Activated CD4-positive, alpha-beta T cell treated with anti-CD3 and anti-CD28 coated beads, Interleukin-2, Interleukin-4, amounts not matched to agents 100 ng/mL and 50 ng/mL, durations not matched to agents 16 hours and 8 hours (primary cell): ENCODE measurements at places on chromosomes 6 and 20.

DNA sequence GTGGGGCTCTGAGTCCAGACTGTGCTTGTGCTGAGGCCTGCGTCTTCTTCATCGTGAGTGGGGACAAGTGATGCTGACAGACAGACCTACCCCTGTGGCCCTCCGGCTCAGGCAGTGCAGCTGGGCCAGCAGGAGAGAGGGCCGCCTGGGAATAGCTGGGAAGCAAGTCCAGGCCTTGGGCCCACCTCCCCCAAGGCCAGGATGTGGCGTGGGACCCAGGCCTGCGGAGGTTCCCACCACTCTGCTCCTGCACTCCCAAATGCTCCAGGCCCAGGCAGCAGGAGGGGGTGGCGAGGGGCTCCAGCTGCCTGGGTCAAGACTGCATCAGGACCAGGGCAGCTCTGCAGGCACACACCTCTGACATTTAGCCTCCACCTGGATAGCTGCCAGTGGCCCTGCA lies 38.3 kb downstream of the DAAM2 start:
- DNase-seq, result no peak

GRCh38 chr6:111478749-111479148 lies 4.3 kb downstream of the REV3L start:
- DNase-seq, result peak; percentile 50

DNA sequence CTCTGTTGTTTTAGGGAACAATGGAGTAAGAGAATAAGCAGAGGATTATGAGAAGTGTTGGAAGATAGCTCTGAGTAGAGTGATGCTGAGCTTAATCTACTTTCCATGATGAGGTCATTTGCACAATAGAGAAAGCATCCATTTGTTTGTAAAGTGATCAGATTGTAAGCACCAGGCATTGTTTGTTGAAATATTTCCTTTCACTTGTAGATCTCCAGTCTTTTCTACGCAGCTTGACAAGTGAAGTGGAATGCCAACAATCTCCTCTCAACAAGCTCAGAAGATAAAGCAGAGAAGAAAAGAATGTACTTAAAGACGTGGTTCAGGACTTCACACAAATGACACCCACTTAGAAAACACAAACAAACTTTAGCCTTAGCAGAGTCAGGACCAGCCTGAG lies 80.1 kb upstream of the MARCKS start:
- DNase-seq, result no peak

GRCh38 chr20:40610730-40611129 lies 78.3 kb downstream of the MAFB start:
- DNase-seq, result no peak

- no peak for DNase-seq
These were observed 251.8 kb downstream of the BTBD9 start for GRCh38 chr6:38387971-38388370.

- no peak for DNase-seq
These were observed 283.7 kb downstream of the SYNE1 start for GRCh38 chr6:152353440-152353839.

- DNase-seq, result no peak
These were observed 84.3 kb downstream of the ATXN1 start for GRCh38 chr6:16676978-16677377.

- DNase-seq, result no peak
These were observed 159.5 kb downstream of the DLL1 start for GRCh38 chr6:170131351-170131750.

DNA sequence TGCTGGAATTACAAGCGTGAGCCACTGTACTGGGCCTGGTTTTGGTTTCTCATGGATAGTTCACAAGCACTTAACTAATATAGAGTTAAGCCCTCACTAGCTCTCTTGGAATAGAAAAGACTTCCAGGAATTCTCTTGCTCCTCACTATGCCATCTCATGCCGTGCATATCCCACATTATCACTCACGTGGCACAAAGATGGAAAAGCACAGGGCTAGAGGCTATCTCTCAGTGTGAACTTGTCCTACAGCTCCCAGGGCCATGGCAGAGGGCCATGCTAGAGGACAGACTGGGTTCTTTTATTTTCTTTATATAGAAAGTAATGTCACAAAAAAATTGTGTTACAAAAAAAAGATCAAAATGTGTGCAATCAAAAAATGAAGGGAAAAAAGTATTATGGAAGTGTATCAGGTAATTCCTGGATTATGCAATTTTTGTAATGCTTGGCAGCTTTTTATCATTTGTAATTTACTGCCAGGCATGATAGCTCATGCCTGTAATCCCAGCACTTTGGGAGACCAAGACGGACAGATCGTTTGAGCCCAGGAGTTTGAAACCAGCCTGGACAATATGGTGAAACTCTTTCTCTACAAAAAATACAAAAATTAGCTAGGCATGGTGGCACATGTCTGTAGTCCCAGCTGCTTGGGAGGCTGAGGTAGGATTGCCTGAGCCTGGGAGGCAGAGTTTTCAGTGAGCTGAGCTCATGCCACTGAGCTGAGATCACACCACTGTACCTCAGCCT lies 6.4 kb upstream of the SLC2A12 start:
- no peak for DNase-seq

- no peak for DNase-seq
These were observed 263.1 kb upstream of the FLRT3 start for GRCh38 chr20:14600527-14600926.

DNA sequence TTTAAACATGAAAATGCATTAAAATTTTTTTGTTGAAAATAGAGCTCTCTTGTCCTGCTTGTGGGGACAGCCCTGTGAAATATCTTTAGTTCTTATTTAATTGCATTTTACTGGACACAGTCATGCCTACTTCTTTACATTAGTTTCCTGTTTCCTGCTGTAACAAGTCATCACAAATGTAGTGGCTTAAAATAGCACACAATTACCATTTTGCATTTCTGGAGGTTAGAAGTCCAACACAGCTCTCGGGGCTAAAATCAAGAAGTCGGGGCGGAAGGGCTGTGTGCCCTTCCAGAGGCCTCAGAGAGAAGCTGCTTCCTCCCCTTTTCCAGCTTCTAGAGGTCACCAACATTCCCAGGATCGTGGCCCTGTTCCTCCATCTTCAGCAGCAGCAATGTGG lies 29.4 kb downstream of the PNLDC1 start:
- DNase-seq, result no peak

DNA sequence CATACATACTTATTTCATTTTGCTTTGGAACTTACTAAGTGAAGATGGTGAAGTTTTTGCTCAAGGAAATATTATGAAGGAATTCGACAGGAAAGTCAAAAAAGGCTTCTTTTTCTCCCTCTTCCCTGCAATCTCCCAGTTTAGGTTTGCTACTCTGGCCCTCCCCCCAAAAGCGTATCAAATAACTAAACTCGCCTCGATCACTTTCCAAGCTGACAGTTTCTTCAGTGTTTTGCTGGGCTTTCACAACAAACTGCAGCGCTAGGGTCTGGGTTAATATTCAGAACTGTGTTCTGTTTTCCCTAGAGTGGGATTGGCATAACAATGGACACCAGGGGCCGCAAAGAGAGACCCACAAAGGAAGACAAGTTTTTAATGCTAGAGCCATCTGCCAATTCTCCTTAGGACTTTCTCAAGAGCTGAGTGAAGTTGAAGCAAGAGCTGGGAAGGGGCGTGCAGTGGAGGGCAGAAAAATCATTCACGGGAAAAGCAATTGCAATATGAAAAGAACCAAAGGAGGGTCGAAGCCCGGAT lies 57.8 kb downstream of the ATP9A start:
- no peak for DNase-seq

DNA sequence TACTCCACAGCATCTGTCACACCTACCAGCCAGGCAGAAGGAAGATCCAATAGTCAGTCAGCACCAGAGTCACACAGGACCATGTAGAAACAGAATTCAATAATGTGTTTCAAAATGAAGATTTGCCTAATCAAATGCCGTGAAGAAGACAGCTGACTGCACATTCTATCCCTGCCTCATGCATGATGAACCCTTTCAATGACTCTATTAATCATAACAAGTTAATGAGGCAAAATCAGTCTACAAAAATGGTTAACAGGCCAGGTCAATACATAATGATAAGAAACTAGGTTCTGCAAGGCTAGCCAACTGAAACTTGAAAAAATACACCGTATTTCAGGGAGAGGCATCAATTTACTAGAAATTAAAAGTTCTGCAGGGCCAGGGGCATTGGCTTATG lies 6.7 kb upstream of the PNRC1 start:
- no peak for DNase-seq

DNA sequence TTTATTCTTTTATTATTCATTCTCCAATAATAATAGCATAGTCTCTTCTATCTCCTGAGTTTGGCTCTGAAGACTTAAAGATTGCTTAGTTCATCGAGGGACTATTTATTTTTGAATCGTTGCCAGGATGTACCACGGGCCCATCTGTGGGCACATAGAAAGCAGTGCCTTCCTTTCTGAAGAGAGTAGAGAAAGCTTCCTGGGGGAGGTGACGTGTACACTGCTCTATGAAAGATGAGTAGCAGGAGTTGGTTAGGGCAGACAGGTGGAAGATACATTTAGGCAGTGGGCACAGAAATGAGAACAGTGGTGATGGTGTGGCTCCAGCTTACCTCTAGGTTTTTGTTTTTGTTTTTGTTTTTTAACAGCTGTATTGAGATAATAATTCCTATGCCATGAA lies 98.4 kb downstream of the CDKAL1 start:
- DNase-seq, result peak; percentile 4

GRCh38 chr6:24543683-24544082 lies 48.9 kb downstream of the ALDH5A1 start:
- DNase-seq, result no peak

DNA sequence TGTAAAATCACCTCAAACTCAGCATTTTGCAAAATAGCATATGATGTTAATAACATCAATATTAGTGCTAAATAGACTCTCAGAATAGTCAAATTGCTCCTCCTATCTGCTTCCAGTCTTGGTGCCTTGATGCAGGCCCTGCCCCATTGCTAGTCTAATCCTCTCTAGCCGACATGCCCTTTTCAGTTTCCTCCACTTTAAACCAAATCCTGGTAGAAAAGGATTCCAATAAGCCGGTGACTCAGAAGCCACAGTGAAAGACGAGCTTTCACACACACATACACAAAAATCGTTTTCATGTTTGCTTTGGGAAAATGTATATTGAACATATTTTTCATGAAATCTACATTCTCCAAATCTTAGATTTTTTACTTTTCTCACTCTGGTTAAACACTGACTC lies 203.1 kb downstream of the LMBRD1 start:
- no peak for DNase-seq

DNA sequence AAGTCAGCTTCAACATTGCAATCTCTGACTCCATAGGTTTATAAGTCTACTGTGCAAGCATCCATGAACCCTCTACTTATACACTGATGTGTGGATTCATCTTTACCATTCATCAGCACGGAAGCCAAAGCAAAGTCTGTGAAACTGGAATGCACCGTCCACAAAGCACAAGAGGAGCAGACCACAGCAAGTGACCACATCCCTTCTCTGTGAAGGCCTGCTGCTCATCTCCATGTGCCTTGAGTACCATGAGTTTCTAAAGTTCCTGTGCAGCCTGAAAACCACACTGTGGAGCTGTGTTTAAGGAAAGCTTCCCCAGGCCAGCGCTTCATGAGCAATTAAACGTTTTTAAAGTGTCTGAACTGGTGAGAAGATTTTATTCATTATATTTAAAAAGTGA lies 20.0 kb downstream of the GABRR1 start:
- no peak for DNase-seq

- no peak for DNase-seq
These were observed 43.4 kb downstream of the OGFRL1 start for GRCh38 chr6:71332012-71332411.

- DNase-seq, result peak; percentile 78
These were observed 5.3 kb upstream of the HSPA1B start for GRCh38 chr6:31822036-31822821.

DNA sequence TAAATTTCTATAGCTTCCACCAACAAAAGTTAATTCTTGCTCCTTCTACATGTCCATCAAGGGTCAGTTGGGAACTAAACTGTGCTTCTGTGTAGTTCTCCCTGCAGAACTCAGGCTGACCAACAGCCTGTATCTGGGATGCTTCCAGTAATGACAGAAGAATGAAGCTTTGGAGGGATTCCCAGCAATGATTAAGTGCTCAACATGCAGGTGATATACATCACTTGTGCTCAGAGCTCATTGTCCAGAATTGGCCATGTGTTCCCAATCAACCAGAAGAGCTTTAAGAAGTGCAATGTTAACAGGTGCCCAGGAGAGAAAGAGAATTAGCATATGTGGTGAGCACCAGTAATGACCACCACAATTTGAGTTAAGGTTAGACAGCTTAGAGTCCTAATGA lies 37.4 kb upstream of the SNRPB2 start:
- no peak for DNase-seq

DNA sequence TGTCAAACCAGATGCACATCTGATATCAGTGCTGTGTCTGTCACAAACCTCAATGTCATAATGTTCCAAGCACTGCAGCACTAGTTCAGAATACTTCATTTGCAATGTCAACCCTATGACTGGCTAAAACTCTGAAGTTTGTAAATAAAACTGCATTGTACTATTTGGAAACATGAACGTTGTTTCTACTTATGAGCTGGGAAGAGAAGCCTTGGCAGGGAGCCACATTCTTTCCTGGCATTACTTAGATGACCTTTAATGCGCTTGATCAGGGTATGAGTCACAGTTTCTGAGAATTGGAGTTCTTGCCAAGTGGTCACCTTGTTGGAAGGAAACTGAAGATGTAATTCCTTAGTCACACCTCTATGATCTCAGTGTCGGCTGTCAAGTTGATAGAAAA lies 664.8 kb upstream of the MMS22L start:
- DNase-seq, result no peak

DNA sequence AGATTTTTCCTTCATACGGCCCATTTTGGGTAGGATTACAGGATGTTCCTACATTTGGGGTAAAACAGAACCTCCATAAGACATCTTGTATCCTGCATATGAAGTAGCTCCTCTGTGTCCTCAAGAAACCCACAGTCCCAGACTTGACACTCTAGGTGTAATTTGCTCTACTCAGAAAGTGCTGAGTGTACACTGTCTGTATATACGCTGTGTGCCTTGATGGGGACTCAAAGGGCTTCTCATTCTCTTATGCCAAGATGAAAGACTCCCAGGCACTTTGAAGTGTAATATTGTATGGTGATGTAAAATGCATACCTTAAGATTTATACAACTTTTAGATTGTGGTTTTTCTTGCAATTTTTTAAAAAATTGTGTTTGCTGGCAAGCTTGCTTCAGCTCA lies 5.2 kb downstream of the TFAP2D start:
- no peak for DNase-seq

DNA sequence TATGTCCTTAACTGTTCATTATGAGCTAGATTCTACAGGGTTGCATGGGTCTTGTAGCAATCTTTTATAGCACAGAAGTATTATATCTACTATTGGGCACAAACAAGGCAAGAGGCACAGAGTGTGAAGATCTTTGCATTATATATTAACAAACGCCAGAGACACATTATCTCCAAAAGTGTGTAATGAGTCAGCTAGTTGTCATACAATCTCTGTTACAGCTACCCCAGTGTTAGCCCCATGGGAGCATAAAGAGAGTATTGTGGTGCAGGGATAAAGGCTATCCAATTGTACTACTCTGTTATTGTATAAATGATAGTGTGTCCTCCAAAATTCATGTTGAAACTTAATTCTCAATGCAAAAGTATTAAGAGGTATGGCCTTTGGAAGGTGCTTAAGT lies 148.4 kb upstream of the RIMS1 start:
- DNase-seq, result no peak

GRCh38 chr6:155486721-155487294 lies 31.2 kb upstream of the NOX3 start:
- DNase-seq, result no peak
